ENCODE measurements at places on chromosomes 6 and 20.

DNA sequence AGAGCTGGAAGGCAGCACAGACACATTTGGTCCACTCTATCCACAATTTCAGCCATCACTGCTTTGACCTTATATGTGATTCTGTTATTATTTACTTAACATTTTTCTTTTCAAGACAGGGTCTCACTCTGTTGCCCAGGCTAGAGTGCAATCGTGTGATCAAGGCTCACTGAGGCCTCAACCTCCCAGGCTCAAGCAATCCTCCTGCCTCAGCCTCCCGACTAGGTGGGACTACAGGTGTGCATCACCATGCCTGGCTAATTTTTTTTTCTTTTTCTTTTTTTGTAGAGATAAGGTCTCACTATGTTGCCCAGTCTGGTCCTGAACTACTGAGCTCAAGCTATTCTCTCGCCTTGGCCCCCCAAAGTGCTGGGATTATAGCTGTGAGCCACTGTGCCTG is 40.3 kb downstream of the BCL2L1 start:
- no peak for DNase-seq

DNA sequence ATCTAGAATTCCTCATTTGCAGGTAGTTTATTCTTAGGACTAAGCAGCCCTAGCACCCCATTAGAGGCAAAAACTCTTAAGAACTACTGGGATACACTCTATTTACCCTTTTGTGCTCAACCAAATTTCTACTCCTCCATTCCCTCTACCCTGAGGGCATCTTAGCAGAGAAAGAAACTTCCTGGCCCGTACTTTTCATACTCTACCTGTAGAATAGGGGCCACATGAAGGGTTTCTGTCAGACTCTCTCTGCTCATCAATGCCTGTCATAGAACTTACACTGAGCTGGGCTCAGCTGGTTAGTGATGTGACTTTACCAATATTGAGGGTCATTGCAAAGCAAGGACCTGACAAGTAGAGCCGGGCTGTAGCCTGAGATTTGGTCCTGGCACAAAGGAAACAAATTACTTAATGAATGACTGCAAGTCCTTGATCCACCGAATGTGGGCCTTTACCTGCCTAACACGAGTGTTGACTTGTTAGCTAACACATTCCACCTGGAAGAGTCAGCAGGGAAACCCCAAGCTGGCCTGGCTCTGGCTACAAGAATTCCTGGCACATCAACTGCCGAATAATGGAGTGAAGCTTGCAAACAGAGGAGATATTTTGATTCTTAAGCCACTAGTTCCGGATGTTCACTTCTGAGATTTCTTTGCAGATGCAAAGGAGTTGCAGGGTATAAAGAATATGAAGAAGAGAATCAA is 280.5 kb upstream of the JAG1 start:
- no peak for DNase-seq

DNA sequence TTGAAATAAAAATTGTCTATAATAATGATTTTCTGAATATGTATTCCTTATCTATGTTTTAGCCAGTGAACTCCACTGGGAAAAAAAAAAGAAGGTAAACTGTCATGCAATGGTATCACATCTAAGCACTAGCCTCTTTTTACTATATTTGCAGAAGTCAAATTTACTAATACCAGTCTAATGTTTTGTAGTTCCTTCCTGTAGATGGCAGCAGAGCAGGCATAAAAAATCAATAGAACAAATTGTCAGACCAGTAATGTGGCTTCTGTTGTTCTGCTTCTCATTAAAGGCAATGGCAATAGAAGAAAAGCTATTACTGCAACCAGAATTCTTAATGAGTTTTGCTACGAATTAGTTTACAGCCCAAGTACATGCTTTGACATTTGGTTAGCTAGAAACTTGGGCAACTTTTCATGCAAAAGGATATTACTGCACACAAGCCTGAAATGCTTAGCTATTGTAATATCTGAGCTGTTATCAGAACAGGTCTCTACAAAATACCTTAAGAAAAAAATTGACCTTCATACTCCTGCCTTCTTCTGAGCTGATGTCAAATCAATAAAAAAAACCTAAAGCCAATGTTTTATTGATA is 476.9 kb downstream of the KHDRBS2 start:
- DNase-seq = peak; percentile 67

DNA sequence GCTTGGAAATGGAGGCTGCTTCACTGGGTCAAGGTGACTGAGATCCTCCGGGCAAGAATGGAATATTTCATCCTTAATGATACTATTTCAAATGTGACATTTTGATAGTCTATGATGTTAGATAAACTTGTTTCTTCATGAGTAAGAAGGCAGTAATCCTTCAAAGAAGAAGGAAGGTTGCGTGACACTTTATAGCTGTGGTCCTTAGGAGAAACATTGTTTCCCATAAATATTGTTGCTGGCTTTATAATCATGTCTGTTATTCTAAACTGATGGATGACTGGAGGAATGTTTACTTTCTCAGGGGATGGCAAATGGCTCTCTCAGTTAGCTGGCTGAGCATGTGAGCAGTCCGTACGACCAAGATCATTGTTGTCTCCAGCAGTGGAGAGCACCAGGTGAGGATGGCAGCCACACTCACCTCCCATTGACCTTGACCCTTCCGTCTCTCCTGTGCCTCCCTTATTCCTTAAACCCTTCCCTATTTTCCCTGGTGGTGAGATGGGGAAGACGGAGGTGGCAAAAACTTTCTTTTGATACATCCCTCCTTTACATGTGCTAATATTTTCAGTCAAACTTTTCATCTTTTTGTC is 171.2 kb upstream of the OLIG3 start:
- no peak for DNase-seq

GRCh38 chr20:35657271-35657670 is 7.4 kb downstream of the CPNE1 start:
- no peak for DNase-seq

GRCh38 chr6:103002282-103002681 is 1608.8 kb downstream of the GRIK2 start:
- DNase-seq = no peak

DNA sequence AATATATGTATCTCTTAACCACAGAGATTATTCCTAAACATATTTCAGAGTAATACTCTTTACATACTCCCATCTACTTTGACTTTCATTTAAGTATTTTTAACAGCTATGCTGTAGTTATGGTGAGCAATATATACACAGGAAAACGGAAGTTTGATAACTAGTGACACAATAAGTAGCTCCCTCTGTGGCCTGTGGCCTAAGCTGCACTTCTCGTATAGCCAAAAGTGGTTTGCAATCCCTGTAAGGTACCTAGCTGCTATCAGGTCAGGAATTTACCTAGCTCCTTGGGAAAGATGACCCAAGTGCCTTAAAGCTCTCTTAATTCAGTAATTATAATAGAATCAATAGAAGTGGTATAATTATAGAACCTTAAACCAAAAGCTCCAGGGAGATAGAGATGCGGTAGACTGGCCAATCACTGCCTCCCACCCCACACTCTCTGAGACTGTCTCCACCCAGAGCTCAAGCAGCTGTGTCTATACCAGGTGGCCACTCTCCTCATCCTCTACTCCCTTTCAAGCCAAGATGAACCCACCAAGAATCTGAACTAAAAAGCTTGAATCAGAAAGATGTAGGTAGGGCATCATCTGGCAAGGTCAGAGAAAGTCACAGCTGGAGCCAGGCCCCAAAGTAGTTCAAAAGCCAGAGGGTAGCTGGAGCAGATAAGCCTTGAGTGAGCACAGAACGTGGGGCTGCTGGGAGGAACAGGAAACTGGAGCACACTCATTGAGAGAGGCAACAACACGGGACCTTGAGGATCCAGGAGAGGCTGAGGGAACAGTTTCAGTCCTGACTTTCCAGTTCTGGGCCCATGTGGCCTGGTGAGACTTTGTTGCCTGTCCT is 84.9 kb upstream of the ASF1A start:
- DNase-seq = no peak

- no peak for DNase-seq
These were observed 20.4 kb upstream of the CTNNBL1 start for GRCh38 chr20:37673444-37673843.

DNA sequence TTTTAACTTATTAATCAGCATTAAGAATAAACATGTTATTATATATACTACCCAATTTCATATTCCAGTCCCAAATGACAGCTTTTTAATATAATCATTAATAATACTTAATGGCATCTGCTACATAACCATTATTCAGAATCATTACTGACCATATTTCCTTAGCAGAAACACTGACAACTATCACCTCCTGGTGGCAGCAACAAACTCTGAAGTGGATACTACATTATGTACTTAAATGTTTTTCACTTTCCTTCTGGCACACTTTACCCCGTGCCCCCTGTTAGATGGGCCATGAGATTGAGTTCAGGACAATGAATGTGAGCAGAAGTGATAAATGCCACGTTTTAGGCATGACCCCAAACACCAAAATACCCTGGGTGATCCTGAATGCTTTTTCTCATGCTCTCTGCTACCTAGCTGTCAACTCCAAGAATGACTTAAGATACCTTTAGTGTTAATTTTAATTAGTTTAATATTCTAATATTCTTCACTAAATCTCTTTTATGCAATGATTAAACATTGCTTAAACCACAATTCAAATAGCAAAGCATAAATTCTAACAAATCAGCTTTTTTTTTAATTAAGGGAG is 77.1 kb downstream of the LMBRD1 start:
- DNase-seq = no peak

DNA sequence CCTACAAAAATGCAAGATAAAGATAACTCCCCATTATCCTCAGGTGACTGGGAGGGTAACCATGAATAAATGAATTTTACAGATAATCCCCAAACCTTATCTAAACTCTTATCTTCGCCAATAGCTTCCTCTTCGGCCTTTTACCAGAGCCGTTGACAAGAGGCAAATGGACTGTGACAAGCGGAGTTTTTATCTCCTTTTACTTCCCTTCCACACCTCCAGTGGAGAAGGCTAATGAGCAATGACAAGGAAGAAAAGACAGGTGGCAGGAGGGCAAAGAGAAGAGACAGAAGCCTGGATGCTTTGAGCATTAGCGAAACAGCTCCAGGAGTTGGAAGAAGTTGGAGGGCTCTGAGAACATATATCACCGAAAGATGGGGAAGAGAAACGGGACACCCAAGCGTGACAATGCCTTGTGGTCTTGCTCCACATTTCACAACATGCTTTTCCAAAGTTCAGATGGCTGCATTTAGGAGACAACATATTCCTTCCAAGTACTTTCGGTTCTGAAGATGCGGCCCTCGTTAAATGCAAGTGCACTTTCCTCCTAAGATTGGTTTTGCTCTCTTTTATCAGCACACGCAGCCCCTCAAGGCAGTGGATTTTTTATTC is 69.2 kb downstream of the PRDM1 start:
- no peak for DNase-seq
